Right cardiac atrium (tissue), 5 donors: ENCODE measurements at places on chromosomes 2 and 18. TPM values are rescaled to one million over a fixed set of nuclear protein-coding genes. Genes with fewer than 3 reads are reported as not detected.

The PMAIP1 gene
- total RNA-seq: not detected

The RABL2A gene
- total RNA-seq: 10.2 TPM

The IL36RN gene
- total RNA-seq: not detected

The CCDC121 gene
- total RNA-seq: 5.4 TPM

DNA sequence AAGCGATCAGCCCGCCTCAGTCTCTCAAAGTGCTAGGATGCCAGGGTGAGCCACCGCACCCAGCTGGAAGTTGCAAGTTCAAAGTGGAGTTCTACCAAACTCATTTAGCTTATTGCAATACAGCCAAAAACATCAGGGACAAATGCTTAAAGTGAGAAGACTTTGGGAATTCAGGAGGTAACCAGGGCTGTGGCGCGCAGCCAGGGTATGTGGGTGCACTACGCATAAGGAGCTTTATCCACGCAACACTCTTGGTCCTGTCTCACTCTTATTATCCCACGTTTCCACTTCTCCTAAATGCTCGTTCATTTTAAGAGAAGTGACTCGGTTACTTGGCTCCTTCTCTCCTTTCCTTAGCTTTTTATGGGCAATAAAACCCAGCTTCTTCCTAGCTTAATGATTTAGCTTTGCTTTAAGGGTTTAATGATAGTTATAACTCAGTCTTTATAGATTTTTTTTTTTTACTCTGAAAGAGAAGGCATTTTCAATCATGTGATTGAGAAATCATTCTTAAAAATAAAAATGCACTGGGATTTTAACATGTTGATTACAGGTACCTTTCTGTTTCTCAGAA is 199.8 kb downstream of the KCNE4 start:
- DNase-seq: no peak

GRCh38 chr2:222606306-222606705 is 49.6 kb downstream of the FARSB start:
- DNase-seq: no peak

- DNase-seq: no peak
These were observed 1.7 kb upstream of the MAPK4 start for GRCh38 chr18:50558157-50558556.

DNA sequence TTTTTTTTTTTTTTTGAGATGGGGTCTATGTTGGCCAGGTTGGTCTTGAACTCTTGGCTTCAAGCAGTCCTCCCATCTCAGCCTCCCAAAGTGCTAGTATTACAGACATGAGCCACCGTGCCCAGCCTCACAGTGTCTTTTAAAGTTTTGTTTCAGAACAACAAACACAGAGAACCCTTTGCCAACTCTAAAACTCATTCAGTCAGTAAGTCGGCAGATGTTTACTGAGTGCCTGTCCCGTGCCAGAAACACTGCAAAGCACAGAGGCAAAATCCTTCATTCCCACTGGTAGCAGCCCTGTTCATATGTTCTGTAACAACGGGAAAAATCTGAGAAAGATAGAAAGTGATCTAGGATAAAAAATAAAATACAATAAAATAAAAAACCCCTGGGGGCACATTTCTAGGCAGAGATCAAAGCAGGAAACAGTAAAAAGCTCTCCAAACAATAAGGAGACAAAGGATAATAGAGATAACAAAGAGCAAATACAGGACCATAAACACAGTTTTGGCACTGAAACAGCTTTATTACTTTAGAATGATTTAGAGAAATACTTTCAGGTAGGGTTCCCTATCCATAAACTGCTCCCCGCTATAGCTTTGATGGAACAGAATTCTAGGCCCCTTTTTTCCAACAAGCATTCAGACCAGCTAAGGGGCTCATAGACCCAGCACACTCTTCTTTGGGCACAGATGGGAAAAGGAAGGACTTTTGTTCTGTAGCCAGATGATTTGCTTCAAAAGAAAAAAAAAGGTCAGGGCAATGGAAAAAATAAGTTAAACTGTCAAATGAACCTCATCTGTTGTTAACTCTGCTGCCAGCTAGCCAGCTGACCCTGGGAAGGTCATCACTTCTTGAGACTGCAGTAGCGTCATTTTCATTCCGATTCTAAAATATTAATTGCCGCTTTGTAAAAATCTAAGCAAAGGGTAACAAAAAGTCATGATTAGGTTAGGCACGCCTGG is 212.3 kb downstream of the CDH20 start:
- no peak for DNase-seq

DNA sequence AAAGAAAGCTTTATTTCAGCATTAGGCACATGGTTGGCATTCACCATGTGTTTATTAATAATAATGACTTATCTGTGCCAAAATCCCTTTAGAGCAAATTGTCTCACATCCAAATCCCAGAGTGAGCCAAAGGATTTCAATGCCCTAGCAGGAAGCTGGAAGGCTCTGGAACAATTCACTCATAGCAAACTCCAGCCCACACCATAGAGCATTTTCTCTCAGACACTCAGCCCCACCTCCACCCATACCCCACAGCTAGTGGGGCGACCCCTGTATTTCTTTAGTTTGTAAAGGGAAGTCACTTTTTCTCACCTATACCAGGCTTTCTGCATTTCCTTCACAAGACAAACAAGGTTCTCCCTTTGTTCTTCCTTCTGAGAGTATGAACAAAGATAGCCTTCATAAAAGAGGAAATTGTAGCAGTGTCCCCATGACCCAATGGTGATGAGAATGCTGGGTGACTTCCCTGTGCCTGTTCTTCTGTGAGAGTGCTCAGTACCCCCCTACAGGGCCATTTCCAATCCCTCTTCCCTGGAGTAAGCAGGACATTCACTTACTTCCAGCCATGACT is 100.1 kb upstream of the APCDD1 start:
- DNase-seq: no peak

DNA sequence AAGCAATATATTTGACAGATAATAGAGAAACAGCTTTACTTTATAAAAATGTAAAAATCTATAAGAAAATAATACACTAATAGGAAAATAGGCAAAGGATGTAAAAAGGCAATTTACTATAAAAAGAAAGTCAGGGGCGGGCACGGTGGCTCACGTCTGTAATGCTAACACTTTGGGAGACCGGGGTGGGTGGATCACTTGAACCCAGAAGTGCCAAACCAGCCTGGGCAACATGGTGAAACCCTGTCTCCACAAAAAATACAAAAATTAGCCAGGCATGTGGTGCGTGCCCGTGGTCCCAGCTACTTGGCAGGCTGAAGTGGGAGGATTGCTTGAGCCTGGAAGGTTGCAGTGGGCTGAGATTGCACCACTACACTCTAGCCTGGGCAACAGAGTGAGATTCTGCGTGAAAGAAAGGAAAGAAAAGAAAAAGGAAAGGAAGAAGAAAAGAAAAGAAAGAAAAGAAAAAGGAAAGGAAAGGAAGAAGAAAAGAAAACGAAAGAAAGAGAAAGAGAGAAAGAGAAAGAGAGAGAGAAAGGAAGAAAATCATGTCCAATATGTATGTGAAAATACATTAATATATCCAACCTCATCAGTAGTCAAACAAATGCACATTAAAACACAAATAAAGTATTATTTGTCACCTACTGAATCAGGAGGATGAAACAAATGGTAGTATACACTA is 65.1 kb downstream of the ADD2 start:
- DNase-seq: no peak

- DNase-seq: peak; percentile 66
These were observed 34.8 kb downstream of the LBH start for GRCh38 chr2:30266051-30266621.

GRCh38 chr2:235538144-235538639 is 44.3 kb downstream of the AGAP1 start:
- no peak for DNase-seq

- DNase-seq: no peak
These were observed 150.1 kb upstream of the CCDC150 start for GRCh38 chr2:196489371-196489770.

DNA sequence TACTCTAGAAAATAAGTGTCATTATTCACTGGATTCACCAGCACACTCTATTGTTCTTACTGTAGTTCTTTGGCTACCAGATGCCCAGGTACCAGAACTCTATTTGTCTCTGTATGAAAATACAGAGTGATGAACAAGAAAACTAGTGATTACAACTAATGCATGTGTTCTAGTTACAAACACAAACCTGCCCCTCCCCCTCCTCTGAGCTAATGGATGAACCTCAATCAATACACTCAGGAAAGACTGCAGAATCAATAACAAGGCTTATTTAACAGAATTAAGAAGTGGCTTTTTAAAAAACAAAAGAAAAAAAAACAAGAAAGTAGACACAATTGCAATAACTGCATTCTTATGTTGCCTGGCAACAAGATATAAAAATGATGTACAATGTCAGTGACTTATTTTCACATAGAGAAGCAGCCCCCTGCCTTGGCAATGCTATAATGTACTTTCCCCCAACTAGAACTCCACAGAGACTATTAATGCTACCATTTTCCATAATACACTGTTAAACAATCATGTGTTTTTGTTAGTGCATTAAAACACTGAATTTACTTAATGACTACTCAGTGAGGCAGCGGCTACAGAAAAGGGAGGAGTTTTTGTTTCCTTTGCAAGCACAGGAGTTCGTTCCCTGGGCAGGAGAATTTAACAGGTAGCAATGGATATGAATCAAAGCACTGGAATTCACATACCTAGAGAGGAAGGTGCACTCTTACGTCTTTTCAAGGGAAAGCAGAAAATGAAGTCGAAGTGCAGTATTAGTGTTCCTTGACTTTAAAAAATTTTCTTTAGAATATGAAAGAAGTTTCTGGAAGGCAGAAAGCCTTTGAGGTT is 318.8 kb upstream of the REV1 start:
- no peak for DNase-seq
